Stimulated activated CD8-positive, alpha-beta memory T cell treated with anti-CD3 and anti-CD28 coated beads, Interleukin-4, amount 100 ng/mL, for 1 hour (primary cell): ENCODE measurements at places on chromosomes 13 and 19.

- DNase-seq: no peak
Observed at GRCh38 chr13:34303346-34303745, 485.4 kb downstream of the RFC3 start.

GRCh38 chr13:80168089-80168850, 172.7 kb downstream of the SPRY2 start:
- no peak for DNase-seq

- DNase-seq: no peak
Observed at GRCh38 chr13:63944911-63945310, 2529.3 kb upstream of the PCDH20 start.

- DNase-seq: no peak
Observed at GRCh38 chr13:22243469-22244163, 572.7 kb downstream of the FGF9 start.

DNA sequence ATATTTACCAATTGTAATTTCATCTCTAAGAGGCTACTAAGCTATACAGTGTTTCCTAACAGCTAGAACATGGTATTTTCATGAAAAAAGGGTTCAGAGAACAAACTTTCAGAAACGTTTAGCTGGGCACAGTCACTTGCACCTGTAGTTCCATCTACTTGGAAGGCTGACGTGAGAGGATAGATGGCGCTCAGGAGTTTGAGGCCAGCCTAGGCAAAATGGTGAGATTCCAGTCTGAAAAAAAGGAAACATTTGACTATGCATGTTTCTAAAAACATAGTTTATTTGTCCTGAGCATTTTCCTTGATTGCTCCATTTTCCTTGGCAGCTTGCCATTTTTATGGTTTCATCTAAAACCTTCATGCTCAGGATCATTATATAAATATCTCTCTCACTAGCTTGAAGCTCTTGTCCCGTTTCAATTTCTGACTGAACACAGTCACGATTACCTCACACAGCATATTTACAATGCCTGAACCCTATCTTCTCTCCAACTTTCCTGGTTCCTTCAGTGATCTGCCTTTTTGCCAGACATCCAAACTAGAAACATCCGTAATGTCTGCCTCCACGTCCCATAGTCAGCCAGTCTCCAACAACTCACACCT, 200.8 kb downstream of the RGCC start:
- DNase-seq: no peak

DNA sequence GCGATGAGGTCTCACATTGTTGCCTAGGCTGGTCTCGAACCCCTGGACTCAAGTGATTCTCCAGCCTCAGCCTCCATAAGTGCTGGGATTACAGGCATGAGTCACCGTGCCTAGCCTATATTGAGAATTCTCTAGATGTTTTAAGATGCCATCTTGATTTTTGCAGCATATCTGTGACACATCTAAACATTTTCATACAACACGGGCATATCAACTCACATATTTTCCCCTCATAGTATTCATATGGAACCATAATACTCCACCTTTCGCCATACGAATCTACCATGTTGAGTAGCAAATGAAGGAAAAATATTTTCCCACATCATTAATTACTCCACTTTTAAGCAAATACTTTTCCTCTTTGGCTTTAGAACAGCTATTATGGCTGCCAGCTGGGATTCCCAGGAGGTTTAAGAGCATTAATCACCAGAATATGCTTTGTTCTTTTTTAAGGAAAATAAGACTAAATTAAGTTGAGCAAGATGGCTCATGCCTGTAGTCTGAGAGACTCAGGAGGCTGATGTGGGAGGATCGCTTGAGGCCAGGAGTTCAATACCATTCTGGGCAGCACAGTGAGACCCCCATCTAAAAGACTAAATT, 56.9 kb upstream of the GTF2F2 start:
- no peak for DNase-seq

DNA sequence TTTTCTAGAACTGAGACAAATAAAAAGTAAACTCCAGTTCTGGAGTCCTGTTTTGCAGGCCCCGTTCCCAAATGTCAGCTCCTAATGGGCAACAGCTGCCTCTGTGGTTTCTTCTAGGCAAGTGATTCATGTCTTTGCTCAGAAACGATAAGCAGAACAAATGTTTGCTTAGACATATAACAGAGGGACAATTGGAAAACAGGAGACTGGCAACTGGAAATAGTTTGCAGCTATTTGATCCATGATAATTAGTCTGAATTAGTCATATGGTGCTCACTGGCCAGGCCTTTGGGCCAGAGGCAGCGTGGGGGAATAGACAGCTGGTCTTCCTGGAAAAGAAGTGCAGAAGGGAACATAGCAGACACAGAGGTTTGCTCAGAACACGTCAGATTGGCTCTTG, 29.2 kb upstream of the TSHZ3 start:
- DNase-seq: no peak

DNA sequence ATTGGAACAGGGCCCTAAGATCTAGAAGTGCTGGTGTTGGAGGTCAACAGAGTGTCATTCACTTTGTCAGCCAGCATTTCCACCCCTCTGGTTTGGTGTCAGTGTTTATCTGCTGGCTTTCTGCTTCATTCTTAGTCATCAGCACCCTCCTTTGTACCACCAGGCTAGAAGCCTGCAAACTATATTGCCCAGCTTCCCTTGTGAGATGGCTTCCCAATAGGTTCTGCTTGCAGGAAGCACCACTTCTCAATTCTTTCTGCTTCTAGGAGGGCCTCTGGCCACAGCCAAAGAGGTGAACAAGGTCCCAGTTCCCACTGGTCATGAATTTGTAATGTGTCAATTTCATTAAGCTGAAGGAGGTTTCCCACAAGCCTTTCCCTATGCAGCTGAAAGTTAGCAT, 36.4 kb upstream of the CALM3 start:
- DNase-seq: no peak

GRCh38 chr13:49596221-49596620, 10.9 kb upstream of the RCBTB1 start:
- DNase-seq: no peak

DNA sequence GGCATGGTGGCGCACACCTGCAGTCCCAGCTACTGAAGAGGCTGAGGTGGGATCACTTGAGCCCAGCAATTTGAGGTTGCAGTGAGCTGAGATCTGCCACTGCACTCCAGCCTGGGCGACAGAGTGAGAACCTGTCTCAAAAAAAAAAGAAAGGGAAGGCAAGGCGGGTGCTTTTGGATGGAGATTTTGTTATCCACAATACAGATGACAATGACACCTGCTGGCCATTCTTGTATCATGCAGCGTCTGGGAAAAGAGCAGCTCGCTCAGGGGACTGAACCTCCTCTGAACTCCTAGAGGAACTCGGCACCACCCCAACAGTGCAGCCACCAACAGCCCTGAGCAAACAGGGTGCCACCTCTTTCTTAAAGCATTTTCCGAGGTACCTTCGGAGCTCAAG, 22.8 kb downstream of the HAUS8 start:
- DNase-seq: no peak

DNA sequence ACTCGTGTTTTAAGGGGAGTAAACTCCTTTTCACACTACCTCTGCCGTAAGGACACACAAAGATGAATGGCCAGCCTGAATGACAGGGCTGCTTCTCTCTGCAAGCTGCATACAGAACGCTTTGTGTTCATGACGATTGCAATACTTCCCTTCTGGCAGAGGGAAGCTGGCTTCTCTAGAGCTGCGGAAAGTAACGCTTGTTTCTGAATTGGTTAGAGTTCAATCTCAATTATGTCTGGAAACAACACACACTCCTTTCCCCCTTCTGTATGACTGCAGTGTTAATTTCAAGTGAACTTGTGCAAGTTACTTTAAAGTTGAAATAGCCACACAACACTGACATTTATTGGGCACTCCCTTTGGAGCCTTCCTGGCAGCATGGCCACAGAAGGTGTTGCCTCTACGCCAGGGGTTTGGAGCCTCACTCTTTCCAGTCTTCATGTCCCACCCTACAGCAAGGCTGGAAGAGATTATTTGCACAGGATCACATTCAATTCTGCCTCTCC, 242.6 kb downstream of the NDFIP2 start:
- no peak for DNase-seq

GRCh38 chr13:106795847-106796246, 227.9 kb upstream of the ARGLU1 start:
- no peak for DNase-seq

GRCh38 chr13:103184413-103184812, 118.2 kb upstream of the SLC10A2 start:
- DNase-seq: no peak

DNA sequence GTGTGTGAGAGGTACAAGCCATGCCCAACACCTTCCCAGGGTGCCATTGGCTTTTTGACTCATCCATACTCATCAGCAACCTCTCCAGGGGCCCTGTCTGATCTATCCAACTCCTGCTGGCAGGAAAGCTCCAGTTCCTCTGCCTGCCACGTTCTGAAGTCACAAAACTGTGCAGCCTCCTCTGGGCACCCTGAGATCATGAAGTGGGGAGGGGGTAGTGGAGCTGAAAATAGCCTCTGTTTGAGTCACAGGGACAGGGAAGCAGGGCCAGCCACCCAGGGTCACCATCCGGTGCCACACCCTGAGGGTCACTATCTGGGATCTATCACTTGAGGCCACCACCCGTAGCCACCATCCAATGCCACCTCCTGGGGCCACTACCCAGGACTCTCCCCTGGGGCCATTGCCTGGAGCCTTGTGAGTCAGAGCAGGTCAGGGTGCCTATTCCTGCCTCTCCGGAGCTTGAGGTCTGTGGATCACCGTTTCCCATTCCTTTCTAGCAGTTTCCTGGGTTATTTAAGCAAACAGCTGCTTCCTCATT, 172.1 kb downstream of the NUFIP1 start:
- no peak for DNase-seq

DNA sequence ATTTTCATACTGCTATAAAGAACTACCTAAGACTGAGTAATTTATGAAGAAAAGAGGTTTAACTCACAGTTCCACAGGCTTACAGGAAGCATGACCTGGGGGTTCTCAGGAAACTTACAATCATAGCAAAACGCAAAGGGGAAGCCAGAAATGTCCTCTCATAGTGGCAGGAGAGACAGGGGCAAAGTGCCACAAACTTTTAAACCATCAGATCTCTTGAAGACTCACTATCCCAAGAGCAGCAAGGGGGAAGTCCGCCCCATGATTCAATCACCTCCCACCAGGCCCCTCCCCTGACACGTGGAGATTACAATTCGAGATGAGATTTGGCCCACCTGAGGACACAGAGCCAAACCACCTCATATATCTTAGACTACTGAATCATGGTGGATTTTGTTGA, 198.7 kb downstream of the KCTD12 start:
- DNase-seq: no peak
